ENCODE measurements at places on chromosomes 11 and 22. TPM values are rescaled to one million over a fixed set of nuclear protein-coding genes. Genes with fewer than 3 reads are reported as not detected.

The BTG4 gene
- polyA plus RNA-seq, result not detected

The TMPRSS13 gene
- polyA plus RNA-seq, result 0.71 TPM

DNA sequence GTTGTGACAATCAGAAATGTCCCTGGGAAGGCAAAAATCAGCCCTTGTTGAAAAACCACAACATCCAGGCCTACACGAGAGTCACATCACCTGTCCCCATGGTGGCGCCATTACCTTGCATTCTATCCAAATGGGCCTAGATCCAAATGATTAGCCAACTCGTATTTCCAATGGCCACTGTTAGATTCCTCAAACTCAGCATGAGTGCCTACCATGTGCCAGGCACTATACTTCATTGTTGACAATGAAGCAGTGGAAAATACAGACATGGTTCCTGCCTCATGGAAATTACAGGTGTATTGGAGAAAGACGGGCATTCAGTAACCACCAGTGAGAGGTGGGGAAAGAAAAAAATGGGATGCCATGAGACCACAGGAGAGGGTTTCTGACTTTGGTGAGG lies 29.8 kb upstream of the CREB3L1 start:
- peak; percentile 47 for DNase-seq

- no peak for DNase-seq
These were observed 41.1 kb downstream of the RPS6KA4 start for GRCh38 chr11:64400102-64400501.

The CACNA1I gene
- 0.09 TPM for polyA plus RNA-seq

The GLB1L3 gene
- 1.8 TPM for polyA plus RNA-seq

The MS4A7 gene
- polyA plus RNA-seq, result 7.6 TPM

GRCh38 chr11:59766542-59767224 lies 11.5 kb downstream of the STX3 start:
- no peak for DNase-seq

The TRPM5 gene
- polyA plus RNA-seq, result 4.0 TPM

GRCh38 chr11:2480874-2481220 lies 36.0 kb downstream of the KCNQ1 start:
- DNase-seq, result no peak

DNA sequence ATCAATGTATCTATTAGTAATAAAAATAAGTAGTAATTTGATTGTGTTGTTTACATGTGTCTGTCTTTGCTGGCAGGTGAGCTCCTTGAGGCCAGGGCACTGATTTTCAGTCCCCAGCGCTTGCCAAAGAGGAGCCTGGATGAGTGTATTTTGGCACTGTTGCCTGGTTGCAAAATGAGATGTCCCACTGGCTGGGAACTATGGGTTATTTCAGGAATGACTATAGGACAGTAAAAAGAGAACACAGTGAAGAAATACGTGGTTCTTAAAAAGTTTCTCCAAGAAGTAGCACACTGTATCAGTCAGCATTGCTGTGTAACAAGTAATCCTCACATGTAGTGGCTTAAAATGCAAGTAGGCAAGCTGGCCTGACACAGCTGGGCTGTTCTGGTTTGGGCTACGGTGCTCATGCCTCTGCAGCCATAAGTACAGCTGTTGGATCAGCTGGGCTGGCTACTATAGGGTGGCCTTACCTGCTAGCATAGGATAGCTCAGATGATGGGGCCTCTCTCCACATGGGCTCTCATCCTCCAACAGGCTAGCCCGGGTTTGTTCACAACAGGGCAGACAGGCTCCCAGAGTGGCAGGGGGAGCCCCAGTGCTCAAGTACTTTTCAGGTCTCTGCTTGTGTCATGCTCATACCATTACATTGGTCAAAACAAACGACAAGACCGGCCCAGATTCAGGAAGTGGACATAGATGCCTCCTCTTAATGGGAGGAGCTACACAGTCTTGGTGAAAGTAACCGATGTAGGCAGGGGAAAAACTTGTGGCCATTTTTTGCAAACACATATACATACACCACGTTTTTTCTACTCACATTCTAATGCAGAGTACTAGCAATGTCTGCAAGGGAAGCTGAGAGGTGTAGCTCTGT lies 399.1 kb downstream of the LARGE1 start:
- DNase-seq, result no peak

GRCh38 chr11:14974515-14975251 lies 2.5 kb upstream of the CALCA start:
- no peak for DNase-seq

DNA sequence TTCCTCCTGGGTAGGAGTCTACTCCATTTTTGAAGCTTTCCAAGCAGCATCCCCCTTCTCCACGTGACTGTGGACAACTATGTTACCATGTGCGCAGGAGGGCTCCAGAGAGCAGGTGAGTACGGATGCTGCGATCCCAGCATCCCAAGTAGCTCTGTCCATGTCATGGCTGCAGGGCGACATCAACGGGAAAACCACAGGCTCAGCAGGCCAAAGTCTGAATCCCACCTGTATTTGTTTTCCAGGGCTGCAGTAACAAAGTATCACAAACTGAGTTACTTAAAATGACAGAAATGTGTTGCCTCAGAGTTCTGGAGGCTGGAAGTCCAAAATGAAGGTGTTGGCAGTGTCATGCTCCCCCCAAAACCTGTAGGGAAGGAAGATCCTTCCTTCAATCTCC lies 40.3 kb downstream of the MCHR1 start:
- no peak for DNase-seq

The ELP4 gene
- polyA plus RNA-seq, result 22.3 TPM

The DRAP1 gene
- 93.0 TPM for polyA plus RNA-seq

- DNase-seq, result no peak
These were observed 295.2 kb downstream of the GUCY1A2 start for GRCh38 chr11:106723071-106723470.
